ENCODE measurements at places on chromosomes 11 and 22. TPM values are rescaled to one million over a fixed set of nuclear protein-coding genes. Genes with fewer than 3 reads are reported as not detected.

Gene SPI1
- total RNA-seq, result 5.2 TPM

Gene DEPDC7
- 10.5 TPM for total RNA-seq

Gene DDIAS
- total RNA-seq, result 7.8 TPM

Gene BMAL1
- total RNA-seq, result 16.4 TPM

Gene RASD2
- total RNA-seq, result 0.42 TPM

Gene ADORA2A
- 3.6 TPM for total RNA-seq

Gene BIK
- total RNA-seq, result 2.5 TPM

Gene RAB38
- 17.7 TPM for total RNA-seq

Gene SYCE3
- not detected for total RNA-seq

Gene NPTXR
- total RNA-seq, result 4.2 TPM

Gene MN1
- 9.1 TPM for total RNA-seq

Gene ELFN2
- total RNA-seq, result 0.21 TPM

Gene OR52N4
- not detected for total RNA-seq

Gene CD3G
- total RNA-seq, result 1.1 TPM

Gene SCN3B
- 5.6 TPM for total RNA-seq

Gene FAM227A
- 4.9 TPM for total RNA-seq

Gene MMP1
- 0.53 TPM for total RNA-seq

Gene CELSR1
- 4.5 TPM for total RNA-seq

Measured in urinary bladder (tissue), 4 donors.